GM03348 (cell line): ENCODE measurements at places on chromosomes 16 and 17.

- no peak for DNase-seq
Observed at GRCh38 chr16:81451753-81452680, 7.4 kb downstream of the CMIP start.

DNA sequence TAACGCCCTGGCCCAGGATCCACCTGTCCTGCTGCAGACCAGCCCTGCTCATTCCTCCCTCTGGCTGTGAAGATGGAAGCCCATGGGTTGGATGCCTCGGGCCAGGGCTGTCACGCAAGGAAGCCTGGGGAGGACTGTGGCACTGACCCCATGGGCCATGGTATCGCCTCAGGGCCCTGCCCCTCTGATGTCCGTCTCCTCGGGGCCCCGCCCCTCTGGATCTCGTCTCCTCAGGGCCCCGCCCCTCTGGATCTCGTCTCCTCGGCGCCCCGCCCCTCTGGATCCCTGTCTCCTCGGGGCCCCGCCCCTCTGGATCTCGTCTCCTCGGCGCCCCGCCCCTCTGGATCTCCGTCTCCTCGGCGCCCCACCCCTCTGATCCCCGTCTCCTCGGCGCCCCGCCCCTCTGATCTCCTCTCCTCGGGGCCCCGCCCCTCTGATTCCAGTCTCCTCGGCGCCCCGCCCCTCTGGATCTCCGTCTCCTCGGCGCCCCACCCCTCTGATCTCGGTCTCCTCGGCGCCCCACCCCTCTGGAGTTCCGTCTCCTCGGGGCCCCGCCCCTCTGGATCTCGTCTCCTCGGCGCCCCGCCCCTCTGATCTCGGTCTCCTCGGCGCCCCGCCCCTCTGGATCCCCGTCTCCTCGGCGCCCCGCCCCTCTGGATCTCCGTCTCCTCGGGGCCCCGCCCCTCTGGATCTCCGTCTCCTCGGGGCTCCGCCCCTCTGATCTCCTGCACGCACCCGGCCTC is 24.0 kb downstream of the METRNL start:
- DNase-seq: peak; percentile 60

- no peak for DNase-seq
Observed at GRCh38 chr17:332023-332422, 20.6 kb downstream of the RPH3AL start.

DNA sequence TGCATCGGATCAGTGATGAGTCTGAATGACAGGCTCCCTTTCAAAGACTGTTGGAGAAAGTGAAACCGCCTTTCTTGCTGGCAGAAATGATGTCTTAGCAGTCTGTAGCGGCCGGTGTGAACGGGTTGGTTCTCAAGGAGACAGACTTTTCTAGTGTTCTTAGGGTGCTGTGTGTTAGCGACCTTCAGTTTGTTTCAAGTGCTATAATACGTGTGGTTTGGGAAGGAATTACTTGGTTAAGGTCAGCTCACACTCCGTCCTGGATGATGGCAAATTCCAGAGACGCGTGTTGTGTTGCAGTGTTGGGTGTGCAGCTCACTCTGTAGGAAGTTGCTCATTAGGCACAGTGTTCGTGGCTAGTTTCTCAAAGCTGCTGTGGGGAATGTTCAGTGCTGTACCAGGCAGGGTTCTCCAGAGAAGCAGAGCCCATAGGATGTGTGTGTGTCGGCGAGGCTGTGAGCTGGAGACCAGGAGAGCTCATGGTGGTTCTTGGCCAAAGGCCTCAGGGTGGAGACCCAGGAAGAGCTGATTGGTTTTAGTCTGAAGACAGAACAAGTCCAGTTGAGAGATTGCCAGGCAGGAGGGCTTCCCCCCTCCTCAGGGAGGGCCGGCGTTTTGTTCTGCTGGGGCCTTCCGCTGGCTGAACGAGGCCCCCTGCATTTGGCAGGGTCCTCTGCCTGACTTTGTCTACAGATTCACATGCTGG is 37.6 kb downstream of the ZNF750 start:
- no peak for DNase-seq

DNA sequence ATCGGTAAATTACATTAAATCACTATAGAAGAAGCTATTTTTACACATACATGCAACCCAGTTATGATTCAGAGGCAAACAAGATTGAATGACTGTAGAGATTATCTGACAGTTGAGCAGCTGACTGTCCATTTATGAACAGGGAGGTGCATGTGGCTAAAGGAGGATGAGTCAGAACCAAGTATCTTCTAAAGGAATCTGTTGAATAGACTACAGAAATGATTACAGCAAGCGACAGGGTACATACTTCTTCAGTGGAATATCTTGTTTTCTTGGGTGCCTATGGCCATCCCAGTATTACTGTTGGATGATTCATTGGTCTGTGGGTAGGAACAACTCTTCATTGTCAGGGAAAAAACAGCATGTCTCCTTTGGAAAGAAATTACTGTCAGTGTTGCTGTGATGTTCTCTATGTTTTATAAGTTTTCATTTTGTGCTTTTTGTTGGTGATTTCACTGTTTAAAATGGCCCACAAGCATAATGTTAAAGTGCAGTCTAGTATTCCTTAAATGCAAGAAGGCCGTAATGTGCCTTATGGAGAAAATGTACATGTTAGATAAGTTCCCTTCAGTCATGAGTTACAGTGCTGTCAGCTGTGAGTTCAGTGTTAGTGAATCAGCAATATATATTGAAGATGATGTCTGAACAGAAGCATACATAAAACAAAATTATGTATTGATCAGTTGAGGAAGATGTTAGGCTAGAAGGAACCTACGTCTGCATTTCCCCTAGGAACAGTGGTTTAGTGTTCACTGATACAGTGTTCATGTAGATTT is 27.0 kb downstream of the CBFB start:
- DNase-seq: peak; percentile 87

GRCh38 chr16:15510992-15511391 is 76.6 kb downstream of the BMERB1 start:
- DNase-seq: no peak

DNA sequence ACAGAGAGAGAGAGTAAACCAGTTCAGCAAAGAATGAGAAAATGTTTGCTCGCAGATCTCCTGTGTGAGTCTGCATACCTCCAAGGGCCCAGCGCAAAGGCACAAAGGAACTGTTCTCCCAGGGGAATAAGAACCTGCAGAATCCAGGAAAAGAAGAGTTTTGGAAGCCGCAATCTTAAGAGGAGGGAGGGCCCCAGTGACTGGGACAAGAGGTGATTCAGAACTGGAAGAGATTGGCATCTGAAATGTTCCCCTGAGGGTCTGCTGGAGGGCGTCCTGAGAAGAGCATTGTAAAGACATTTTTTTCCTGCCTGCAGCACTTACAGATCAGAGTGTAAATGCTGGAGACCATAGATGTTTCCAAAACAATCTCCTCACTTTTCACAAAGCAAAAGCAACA is 6.1 kb downstream of the ATMIN start:
- no peak for DNase-seq

GRCh38 chr16:10188236-10188635 is 6.0 kb upstream of the GRIN2A start:
- DNase-seq: no peak

DNA sequence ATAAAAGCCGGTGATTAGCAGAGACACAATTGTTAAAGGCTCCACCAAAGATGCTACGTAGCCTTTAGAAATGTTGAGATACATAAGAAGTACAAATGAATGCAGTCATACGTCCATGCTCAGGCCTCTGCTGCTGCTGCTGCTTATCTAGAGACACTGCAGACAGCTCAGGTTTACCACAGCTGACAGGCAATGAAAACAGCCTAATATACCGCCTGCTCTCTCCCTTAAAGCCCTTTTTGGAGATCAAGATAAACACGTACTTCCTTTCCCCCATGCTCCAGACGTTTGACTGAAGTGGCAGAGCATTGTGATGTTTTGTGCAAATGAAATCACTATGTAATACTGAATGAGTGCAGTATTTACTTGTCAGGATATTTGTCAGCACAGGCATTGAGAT is 185.3 kb downstream of the AATF start:
- no peak for DNase-seq

DNA sequence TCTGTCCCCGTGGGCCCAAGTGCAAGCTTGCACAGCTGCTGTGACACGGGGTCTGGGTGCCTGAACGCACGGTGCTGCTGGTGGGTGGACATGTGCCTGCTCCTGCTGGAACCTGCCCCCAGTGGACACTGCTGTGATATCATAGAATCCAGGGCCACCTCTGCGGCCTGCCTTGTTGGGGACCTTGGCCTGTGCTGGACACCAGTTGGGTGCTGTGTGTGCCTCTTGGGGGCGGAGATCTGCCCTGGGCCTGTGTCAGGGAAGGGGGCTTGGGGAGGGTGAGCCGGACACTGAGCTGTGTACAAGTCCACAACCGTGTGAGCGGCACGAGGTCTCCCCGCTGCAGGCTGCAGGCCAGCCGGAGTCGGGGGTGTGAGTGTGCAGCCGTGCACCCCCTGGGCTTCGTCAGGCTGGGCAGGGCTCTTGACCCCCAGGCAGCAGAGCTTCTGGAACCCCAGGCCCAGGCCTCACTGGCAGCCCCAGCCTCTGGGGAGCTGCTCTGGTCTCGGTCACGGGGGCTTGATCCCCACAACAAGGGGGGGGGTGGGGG is 33.3 kb downstream of the GSE1 start:
- DNase-seq: no peak

- DNase-seq: no peak
Observed at GRCh38 chr16:2275476-2276367, 7.8 kb upstream of the RNPS1 start.

- no peak for DNase-seq
Observed at GRCh38 chr16:87219287-87219909, 97.8 kb downstream of the C16orf95 start.

- DNase-seq: no peak
Observed at GRCh38 chr16:12310286-12310685, 333.8 kb downstream of the SNX29 start.

DNA sequence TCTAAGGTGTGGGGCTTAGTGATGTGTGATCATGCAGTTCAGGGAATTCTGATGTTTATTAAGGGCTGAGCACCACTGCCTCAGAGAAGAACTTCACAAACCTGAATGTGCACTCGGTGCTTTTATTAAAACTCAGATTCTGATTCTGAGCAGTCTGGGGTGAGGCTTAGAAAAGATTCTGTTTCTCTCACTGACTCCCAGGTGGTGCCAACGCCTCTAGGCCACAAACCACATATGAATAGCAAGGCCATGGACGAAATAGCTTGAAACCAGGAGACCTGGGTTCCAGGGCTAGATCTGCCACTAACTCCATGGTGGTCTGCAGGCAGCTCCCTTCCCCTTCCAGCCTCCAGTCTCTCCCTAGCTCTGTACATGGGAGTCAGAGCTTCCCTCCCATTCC is 169.1 kb downstream of the HS3ST3B1 start:
- no peak for DNase-seq

GRCh38 chr16:6602405-6602804 is 730.2 kb upstream of the RBFOX1 start:
- DNase-seq: no peak

- peak; percentile 20 for DNase-seq
Observed at GRCh38 chr16:11985250-11985649, 8.7 kb downstream of the SNX29 start.

DNA sequence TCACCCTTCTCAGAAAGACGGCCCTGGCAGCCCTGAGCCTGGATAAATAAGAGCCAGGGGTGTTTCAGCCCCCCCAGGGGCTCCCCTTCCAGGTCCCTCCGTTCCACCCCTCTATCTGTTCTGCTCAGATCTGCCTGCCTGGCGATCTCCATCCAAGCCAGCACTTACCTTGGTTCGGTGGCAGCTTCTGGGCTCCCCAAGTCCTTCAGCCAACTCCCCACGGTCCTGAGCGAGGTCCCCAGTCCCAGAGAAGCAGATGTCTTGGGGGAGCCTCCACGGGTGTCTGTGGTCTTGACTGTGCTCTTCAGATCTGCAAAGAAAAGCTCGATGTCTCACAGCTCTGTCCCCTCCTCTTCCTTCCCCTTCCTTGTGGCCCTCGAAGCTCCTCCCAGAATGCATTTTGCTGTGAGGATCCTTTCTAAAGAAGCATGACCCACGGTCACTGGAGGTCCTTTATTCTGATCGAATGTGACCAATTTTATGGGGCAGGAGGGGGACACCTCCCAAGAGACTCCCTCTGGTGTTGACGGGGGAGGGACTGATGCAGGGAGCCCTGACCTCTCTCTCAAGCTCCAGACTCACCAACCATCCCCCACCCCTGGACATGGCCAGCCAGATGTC is at the start of gene PIK3R6:
PIK3R6 (minus strand) TSS at position 314 of the 621 bp plus-strand sequence. CDS start 17,880 bp downstream, outside the sequence.
- no peak for DNase-seq

DNA sequence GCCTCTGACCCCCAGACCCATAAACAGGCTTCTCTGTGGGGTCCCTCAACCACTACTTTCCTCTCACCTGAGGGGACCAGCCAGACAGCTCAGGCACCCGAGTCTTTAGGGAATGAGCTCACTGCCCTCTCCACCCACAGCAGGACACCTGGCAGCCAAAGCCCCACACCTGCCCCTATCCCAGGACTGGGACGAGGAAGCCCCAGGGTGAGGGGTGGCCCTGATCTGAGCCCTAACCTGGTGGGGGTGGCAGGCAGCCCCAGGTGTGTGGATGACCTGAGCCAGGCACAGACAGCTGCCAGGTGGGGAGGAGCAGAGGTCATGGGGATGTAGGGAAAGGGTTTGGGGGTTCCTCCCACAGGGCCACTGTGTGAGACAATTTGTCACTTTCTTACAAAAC is 1.7 kb upstream of the TEX19 start:
- no peak for DNase-seq

DNA sequence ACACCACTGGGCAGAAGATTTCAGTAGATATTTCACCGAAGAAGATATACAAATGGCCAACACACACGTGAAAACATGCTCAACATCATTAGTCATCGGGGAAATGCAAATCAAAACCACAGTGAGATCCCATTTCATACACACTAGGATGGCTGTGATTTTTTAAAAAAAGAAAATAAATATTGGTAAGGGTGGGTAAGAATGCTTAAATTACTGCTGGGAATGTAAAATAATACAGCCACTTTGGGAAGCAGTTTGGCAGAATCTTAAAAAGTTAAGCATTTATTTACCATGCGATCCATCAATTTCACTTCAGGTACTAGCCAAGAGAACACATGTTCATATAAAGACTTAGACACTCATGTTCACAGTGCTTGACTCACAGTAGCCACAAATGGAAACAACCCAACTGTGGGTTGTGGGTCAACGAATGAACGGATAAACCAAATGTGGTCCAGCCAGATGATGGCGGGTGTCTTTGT is 6.5 kb upstream of the C16orf74 start:
- DNase-seq: no peak

GRCh38 chr16:67760956-67761230 is 41.8 kb upstream of the GFOD2 start:
- no peak for DNase-seq

DNA sequence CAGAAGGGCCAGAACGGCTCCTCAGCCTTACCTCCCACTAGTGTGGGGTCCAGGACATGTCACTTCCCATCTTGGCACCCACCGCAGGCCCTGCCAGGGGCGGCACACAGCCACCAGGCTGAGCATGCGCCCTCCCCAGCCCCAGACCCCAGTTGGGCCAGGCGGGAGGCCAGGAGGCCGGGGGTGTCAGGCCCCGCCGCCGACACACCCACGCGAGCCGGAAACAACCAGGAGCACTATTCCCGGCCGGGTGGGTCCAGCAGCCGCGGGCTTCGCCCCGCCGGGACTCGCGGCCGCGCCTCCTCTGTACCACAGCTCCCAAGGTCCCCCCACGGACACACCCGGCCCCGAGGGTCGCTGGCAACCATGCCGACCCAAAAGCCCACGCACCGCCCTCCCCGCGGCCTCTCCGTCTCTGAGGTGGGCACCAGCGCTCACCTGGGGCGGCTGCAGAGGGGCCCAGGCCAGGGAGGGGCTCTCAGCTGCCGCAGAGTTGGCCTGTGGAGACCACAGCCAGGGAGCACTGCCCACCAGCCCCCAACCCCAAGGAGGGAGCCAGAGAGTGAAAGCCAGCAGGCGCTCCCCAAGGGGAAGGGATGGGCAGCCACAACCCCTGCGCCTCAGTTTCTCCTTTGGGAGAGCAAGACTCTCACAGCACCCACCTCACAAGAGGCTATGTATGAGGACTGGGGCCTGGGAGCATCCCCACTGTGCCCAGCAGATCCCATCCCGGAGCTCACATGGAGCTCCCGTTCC is 18.0 kb downstream of the B9D1 start:
- DNase-seq: no peak
